ENCODE measurements at places on chromosomes 5 and 9. TPM values are rescaled to one million over a fixed set of nuclear protein-coding genes. Genes with fewer than 3 reads are reported as not detected.

DNA sequence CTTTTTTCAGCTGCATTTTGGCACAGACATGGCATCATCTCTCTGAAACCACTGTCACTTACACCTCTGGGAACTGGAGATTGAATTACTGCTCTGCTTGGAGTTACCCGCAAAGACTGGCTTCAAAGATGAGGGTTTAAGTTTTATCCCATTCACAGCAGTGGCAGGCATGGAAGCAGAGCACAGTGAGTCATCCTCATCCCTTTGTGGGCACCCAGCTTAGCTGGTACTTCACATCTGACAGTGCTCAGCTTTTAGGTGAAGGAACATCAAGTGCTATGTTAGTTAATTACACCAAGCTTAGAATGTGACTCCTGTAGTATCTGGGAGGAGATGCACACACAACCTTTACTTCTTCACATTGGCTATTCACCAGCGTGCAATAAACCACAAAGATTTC, 24.8 kb upstream of the ALDH1A1 start:
- no peak for DNase-seq

DNA sequence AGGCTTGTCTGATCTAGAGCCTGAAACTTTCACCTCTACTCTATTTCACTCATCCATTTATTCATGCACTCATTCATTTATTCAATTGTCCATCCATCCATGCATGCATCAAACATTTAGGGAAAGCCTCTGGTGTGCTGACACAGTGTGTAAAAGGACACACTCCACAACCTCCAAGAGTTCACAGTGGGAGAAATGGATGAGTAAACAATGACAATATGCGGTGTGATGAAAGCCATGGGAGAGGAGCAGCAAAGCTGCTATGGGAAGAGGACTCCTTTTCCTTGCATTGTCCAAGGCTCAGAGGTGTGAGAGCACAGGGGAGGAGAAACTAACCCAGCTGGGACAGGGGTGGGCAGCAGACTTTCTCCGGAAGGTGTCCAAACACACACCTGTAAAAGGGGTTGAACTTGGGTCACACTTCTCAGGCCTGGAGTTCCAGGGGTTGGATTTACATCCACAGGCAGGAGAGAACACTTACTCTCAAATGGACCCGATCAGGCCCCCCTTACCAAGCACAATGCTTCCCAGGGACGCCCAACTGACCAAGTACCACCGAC, 21.2 kb upstream of the PFDN1 start:
- no peak for DNase-seq

GRCh38 chr9:93575796-93576257, 557 bp upstream of the PHF2 start:
- DNase-seq, result no peak

DNA sequence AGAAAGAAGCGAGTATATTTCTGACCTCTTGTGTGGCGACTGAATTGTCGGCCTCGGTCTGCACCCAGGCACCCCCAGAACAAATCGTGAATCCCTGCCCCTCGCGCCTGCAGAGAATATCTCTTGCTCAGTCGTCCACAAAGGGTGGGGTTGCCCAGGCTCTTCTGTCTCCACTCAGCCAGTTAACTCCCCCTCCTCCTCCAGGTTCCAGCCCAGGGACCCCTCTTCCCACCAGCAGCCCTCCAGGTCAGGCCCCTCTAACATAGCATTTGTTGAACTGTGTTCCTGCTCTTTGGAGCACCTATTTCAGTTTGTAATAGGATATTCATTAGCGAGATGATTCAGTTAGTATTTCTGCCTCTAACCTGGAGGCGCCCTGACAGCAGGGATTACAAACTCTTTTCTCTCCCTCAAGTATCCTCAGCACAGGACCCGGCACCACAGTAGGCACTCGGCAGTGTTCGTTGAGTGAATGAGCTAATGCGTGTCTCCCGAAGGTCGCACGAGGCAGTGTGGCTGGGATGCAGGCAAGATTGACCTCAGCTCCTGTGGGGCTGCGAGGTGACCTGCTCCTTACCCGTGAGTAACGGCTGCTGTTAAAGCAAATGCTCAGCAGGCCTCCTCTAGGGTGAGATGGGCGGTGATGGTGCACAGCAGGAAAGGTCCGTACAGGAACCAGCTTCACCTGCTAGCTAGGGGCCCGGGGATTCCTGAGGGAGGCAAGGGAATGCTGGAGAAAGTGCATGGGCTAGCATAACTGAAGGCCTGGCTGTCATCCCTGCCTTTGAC, 25.8 kb downstream of the ZBTB34 start:
- DNase-seq, result no peak

Gene BRINP1
- polyA plus RNA-seq, result 8.4 TPM

Gene PCDHA9
- polyA plus RNA-seq, result 0.03 TPM

Gene ANKDD1B
- polyA plus RNA-seq, result 9.7 TPM

Measured in left kidney (tissue), 8 donors.